ENCODE measurements at places on chromosomes 4 and X.

DNA sequence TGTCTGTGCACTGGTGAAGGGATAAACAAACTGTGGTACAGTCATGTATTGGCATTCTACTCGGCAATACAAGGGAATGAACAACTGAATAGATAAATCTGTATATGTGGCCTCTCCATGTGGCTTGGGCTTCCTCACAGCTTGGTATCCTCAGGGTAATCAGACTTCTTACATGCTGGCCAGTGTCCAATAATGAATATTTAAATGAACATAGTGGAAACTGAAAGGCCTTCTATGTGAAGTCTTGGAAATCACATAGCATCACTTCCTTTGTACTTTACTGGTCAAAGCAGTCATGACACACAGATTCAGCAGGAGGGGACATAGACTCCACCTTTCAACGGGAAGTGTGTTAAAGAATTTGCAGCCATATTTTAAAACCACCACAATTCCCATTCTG lies 33.4 kb upstream of the GPR101 start:
- no peak for DNase-seq

- DNase-seq, result no peak
Measured at GRCh38 chrX:148878371-148878770, 378.0 kb downstream of the AFF2 start.

DNA sequence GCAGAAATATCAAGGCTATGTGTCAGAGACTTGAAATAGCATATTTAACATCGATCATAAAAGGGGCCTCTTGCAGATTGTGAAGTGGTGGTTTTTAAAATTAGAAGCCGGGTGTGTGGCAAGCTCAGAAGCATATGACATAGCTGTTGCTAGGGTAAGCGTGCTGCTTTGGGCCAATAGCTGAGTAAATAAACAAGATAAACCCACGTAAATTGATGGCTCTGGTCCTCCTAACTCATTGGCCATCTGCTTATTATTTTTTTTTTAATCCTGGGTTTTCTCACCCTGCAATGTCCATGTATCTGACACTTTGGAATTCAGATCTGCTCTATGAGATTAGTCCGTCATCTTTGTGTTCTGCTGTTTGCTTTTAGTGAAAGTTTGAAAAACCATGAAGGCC lies 32.6 kb upstream of the STOX2 start:
- DNase-seq, result no peak

DNA sequence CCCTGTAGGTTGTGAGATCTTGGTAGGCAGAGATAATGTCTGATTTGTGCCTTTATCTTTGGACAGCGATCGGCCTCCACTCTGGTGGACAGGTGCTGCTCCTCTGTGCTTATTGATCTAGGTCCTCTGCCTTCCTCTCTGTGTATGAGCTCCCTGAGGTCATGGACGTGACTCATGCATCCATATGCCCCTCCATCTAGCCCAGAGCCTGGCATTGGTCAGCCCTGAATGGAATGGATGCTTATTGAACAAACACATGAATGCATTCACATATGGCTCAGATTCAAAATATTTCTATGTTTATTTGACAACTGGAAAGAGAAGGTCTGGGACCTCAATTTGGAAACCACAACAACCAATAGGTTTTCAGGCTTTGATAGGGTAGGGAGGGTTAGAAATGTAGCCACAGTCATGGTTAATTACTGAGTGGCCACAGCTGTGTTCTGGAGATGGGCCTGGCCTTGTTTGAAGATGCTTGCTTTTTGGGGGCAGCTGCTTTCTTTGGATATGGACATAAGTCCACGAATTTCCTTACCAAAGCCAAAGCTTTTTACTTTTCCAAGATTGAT lies 76.2 kb downstream of the SEL1L3 start:
- no peak for DNase-seq

GRCh38 chrX:111581086-111581485 lies 69.6 kb downstream of the SERTM2 start:
- DNase-seq, result no peak

DNA sequence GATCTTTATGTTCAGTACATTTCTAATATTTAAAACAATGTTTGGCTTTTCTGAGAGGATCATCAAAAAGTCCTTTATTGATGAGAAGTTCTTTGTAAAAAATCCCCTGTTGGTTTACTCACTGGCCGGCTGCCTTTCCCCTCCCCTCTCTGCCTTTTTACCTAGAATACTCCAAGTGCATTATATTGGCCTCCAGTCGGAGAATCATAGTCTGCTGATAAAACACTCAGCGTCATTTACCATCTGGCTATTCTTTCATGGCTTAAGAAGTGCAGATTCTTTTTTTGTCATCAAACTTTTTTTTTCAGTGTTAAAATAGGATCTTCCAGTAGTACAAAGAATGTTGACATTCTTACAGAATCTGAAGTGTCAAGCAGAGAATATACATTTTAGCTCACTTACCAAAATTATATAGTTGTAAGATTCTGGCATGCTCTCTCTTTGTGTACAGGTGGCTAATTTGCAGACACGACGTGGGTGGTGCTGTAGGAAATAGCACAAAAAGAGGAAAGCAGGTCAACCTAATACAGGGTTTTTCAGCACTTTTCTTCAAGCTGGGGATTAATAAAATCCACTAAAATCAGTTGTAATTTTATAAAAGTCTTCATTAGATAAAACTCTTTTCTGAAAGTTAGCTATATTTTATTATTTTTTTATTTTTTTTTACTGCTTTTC lies 731.8 kb downstream of the KCTD8 start:
- DNase-seq, result peak; percentile 30

GRCh38 chr4:119587796-119588195 lies 40.8 kb downstream of the PDE5A start:
- no peak for DNase-seq

GRCh38 chr4:15868826-15869413 lies 69.6 kb downstream of the FGFBP1 start:
- DNase-seq, result no peak

- no peak for DNase-seq
Measured at GRCh38 chrX:14738643-14739042, 134.2 kb downstream of the FANCB start.

GRCh38 chrX:118872102-118872566 lies 48.5 kb downstream of the ZCCHC12 start:
- no peak for DNase-seq

GRCh38 chr4:130659320-130659719 lies 1563.4 kb downstream of the C4orf33 start:
- no peak for DNase-seq

GRCh38 chr4:142427456-142427855 lies 418.6 kb downstream of the INPP4B start:
- no peak for DNase-seq

DNA sequence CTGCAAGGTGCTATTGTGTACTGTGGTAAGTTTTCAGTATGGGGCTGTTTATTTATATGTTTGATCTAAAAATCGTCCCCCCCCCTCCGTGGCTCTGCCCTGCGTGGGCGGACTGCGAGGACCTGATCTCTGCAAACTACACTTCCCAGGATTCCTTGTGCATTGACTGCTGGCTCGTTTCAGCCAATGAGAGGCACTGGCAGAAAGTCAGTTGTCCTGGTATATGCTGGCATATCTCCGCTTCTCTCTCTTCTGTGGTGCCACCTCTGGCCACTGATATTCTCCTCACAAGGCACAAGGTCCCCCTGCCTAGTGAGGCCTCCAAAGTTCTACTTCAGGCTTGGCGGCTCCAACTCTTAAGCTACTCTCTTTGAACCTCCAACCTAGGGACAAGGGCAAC lies 168.8 kb upstream of the ZFP42 start:
- DNase-seq, result no peak

GRCh38 chr4:88158489-88159228 lies at the start of gene ABCG2:
Gene ABCG2 (minus strand): TSS chr4:88158639. CDS start chr4:88139995, 18,644 bp downstream.
- no peak for DNase-seq

DNA sequence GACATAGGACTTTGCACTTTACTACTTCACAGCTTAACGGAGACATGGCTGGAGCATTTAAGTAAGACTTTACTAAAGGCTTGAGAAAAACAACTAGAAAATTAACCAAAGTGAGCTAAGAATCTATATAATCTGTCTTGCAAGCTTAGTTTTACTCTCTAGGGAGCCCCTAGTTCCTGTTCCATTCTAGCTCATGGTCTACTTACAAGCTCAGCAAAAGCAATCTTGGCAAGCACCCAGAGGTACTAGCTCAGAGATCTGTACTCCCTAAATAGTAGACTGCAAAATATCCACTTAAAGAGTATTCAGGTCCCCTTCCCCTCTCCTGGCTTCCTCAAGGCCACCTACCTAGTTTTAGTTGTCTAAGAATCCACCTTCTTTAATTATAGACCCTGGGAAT lies 469.0 kb downstream of the IDS start:
- no peak for DNase-seq

GRCh38 chrX:114451397-114451796 lies 132.5 kb upstream of the HTR2C start:
- DNase-seq, result no peak

GRCh38 chr4:39053983-39054382 lies 8.0 kb upstream of the KLHL5 start:
- DNase-seq, result no peak

- DNase-seq, result no peak
Measured at GRCh38 chr4:24933684-24934275, 20.9 kb upstream of the CCDC149 start.

DNA sequence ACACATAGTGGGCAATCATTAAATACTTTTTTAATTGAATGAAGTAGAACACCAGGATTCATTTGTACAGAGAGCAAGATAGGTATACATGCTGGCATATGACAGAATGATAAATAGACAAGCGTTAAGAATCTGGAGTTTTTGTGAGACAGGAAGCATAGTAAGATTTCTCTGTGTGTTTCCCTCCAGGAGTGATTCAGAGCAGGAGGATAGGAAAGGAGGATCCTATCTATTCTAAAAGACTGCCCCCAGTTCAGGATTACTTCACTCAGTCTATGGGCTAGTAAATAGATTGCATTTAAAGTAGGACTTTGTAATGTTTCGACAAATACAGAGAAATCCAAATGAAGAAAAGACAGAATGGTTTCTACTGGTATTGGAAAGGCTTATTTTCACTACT lies 423.7 kb downstream of the PDGFC start:
- DNase-seq, result no peak

GRCh38 chrX:115311601-115312001 lies 22.1 kb downstream of the LUZP4 start:
- DNase-seq, result no peak

GRCh38 chr4:142112451-142112850 lies 476.1 kb downstream of the IL15 start:
- DNase-seq, result no peak

- DNase-seq, result no peak
Measured at GRCh38 chr4:80077639-80078038, 4.6 kb upstream of the ANTXR2 start.

DNA sequence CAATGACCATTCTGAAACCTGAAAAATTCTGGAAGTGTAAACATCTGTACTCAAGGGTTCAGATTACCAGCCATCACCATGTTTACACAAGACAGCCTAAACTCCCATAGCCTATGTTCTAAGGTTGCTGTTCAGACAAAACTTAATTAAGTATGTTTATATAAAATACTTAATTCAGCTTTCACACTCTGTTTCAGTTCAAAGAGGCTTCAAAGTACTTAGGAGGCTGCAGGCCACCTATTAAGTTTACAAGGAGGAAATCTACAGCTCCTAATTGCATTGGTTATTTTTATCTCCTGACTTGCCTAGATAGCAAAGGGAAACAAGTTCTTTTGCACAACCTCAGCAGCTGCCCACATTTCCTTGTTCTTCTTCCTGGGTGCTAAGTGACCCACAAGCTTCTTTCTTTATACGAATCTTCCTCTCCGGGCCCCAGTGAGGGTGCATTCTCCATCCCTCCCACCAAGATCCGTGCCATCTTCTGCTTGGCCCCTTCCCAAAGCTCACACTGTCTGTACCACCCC lies 2.0 kb downstream of the GAK start:
- no peak for DNase-seq

DNA sequence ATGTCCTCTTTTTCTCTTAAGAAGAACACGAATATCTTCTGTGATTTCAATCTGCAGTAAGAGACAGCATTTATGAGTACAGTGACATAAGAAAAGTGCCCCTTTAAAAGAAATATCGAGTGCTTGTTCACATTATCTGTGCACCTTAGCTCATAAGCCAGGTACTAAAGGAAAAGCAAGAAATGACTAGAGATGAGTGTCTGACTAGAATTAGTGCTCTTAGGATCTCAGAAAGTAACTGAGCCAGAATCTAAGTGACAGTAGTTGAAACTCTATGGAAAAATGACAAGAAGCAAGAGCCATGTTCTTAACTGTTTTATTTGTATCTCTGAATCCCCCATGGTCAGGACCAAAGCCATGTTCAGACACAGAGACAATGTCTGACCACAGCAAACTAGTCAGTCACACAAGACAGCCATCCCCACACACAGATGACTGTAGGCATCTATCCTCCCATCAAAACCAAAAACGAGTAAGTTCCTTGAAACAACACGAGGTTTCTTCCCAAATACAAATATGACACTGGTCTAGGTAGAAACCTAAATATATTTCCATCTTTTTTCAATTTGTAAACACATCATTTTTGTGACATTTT lies 36.8 kb downstream of the ACSL4 start:
- no peak for DNase-seq

GRCh38 chr4:36133658-36134057 lies 110.7 kb downstream of the ARAP2 start:
- no peak for DNase-seq

GRCh38 chrX:119871245-119871598 lies 311 bp downstream of the RNF113A start:
- DNase-seq, result no peak

- DNase-seq, result no peak
Measured at GRCh38 chr4:130825284-130825683, 1729.3 kb downstream of the C4orf33 start.

DNA sequence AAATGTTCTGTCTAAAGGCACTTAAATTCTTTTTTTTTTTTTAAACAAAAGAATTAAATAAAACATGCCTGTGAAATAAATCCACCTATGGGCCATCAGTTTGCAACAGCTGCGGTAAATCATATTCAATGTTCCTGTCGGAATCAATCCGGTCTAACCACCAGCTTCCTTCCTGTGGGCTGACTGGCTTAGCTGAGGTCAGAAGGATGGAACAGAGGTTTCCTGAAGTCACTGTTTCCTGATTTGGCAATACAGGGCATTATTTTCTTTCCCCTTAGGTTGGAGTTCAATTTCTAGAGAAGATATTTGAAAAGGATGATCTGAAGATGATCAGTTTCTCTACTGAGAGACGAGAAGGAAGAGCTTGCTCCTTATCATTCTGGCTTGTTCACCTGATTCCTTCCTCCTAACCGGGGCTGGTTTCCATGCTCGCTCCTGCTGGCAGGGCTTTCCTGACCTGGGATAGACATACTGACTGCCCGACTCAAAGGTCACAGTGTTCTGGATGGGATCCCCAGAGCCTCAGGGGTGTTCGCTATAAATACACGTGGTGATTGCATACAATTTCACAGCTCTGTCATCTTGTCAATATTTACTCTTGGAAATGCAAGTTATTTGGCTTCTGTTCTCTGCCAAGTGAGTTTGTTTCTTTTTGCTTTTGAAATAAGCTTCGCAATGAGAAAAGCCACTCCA lies 21.7 kb downstream of the PDLIM3 start:
- no peak for DNase-seq

DNA sequence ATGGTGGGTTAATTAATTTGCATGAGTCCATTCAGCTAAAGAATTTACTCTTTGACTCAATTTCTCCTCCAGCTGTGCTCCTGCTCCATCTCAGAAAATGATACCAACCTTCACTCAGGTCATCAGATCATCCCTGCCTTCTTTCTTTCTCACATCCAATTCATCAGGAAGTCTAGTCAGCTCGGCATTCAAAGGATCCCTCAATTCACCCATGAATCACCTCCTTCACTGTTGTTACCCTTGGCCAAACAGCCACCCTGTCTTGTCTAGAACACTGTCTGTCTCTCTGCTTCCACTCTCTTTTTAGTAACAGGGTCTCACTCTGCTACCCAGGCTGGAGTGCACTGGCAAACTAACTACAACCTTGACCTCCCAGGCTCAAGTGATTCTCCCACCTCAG lies 337.4 kb upstream of the SFRP2 start:
- no peak for DNase-seq
